ENCODE measurements at places on chromosomes 4 and X. TPM values are rescaled to one million over a fixed set of nuclear protein-coding genes. Genes with fewer than 3 reads are reported as not detected.

Gene BEX5
- total RNA-seq: not detected

Gene GAGE13
- not detected for total RNA-seq

Gene AMTN
- total RNA-seq: not detected

Gene FOXO4
- total RNA-seq: 7.8 TPM

Gene CFI
- total RNA-seq: 8.3 TPM

Gene DCHS2
- not detected for total RNA-seq

Gene IL9R
- not detected for total RNA-seq

Gene MXD4
- total RNA-seq: 75.8 TPM

Gene PHEX
- 2.8 TPM for total RNA-seq

Gene KLB
- total RNA-seq: not detected

Gene SMIM20
- 36.4 TPM for total RNA-seq

Gene TRAM1L1
- 4.2 TPM for total RNA-seq
